Calu3 (cell line): ENCODE measurements at places on chromosomes 4 and X. TPM values are rescaled to one million over a fixed set of nuclear protein-coding genes. Genes with fewer than 3 reads are reported as not detected.

The SASH3 gene
- total RNA-seq = not detected in 2 replicates

The MAGEA2B gene
- not detected in 2 replicates for total RNA-seq

The C4orf50 gene
- total RNA-seq = not detected in 2 replicates

The EGFL6 gene
- total RNA-seq = not detected in 2 replicates

The NBDY gene
- 57.1 and 65.0 TPM in 2 replicates for total RNA-seq

The TEX13D gene
- total RNA-seq = not detected in 2 replicates
